ENCODE measurements at places on chromosomes 16 and 17.

DNA sequence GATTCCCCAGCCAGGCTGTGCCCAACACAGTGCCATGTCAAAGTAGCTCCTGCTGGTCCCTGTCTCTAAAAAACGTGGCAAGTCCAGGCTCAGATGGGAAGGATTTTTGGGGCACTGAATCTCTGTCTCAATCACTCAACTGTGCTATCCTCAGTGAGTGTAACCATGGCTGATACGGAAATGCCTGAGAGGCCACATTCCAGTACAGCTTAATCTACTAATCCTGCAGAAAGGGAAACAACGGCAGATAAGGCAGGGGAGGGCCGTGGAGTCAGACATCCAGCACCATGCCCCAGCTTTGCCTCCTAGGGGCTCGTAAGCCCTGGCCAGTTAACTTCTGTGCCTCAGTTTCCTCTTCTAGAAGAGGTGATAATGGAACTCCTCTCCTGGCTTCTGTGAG is 251.7 kb downstream of the CPPED1 start:
- DNase-seq: no peak

DNA sequence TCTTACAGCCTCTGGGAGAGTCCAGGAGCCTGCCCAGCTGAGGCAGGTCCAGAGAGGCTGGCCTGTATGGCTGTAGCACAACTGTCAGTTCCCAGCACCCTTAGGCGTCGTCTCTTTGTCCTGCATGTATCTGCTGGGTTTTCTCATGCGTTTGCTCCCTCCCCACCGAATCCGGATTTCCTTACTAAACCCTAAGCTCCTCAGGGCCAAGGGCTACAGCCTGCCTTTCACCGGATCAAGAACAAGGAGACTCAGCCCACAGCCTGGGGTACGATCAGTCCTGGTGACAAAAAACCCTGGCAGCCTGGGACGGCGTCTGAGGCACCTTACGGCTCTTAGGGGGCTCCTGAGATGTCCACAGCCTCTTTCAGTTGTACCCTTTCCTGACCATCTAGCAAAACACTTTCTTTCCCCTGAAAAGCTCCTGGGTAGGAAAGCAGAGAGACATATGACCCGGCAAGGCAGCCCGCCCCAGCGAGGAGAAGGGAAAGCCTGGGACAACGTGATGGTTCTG is 12.2 kb downstream of the HIC1 start:
- peak; percentile 23 for DNase-seq

DNA sequence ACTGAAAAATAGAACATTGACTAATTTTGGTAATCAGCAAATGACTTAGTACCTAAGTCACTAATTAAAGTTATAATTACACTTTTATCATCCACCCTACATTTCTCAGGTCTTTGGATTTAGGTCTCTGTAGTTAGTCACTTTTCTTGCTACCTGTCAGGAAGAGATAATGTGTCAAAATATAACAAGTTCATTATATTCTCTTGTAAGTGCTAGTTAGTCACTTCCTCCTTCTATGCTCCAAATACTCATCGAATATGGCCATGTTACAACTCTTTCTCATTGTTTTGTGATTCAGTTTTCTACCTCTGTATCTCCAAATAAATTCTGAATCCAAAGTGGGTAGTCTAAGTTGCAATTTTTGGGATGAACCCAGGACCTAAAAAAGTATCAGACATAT is 163.5 kb upstream of the KIF2B start:
- DNase-seq: no peak

- DNase-seq: no peak
Observed at GRCh38 chr17:4502466-4503154, 3.9 kb downstream of the SPNS2 start.

DNA sequence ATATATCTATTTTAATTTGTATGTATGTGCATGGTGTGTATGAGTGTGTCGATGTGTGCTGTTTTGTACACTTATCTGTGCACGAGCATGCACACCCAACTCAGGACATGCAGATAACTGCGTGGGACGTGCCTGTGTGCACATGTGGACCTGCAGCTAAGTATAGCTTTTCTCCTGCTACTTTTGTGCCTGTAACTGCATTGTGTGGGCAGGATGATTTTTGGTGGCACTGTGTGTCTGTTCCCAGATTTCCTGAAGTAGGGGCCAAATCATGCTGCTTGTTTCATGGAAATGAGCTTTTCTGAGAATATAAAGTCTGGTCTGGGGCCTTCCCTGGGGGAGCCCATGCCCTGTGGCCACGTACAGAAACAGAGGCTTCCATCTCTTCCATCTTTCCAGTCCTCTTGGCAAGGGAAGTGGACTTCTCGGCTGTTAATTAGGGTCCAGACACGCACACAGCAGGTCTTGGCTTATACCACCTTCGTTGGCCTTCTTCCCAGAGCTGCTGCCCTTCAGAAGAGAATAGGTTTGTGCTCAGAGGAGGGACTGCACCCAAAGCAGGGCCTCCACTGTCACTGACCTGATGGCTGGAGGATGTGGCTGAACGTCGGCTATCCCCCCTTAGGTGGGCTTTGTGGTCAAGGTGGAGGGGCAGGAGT is 30.2 kb downstream of the SPNS3 start:
- no peak for DNase-seq

GRCh38 chr16:60655514-60656153 is 1380.6 kb downstream of the CDH8 start:
- DNase-seq: no peak
